ENCODE measurements at places on chromosomes 4 and X.

- no peak for DNase-seq
Measured at GRCh38 chr4:186297013-186297645, 31.1 kb downstream of the F11 start.

- DNase-seq: no peak
Measured at GRCh38 chr4:36189511-36190226, 54.6 kb downstream of the ARAP2 start.

GRCh38 chr4:135032670-135033069, 831.1 kb upstream of the PABPC4L start:
- no peak for DNase-seq

DNA sequence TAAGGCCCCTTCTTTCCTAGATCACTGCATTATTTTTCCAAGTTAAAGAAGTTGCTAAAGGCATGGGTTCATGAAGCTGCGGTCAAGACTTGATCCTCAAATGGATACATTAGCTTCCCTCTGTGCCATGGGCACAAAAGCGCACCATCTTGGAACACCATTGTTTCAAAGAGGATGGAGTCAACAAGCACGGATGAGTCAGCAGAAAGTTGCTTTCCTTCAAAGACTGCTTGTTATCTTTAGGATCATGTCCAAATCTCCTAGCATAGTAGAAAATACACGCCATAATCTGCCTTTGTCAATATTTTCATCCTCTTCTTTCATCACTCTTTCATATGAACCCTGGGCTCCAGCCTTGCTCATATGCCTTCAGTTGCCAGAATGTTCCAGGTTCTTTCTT, 226.8 kb upstream of the GATB start:
- no peak for DNase-seq

- DNase-seq: no peak
Measured at GRCh38 chr4:93649828-93650227, 178.7 kb upstream of the ATOH1 start.

GRCh38 chrX:43469391-43470054, 186.6 kb upstream of the MAOA start:
- no peak for DNase-seq

DNA sequence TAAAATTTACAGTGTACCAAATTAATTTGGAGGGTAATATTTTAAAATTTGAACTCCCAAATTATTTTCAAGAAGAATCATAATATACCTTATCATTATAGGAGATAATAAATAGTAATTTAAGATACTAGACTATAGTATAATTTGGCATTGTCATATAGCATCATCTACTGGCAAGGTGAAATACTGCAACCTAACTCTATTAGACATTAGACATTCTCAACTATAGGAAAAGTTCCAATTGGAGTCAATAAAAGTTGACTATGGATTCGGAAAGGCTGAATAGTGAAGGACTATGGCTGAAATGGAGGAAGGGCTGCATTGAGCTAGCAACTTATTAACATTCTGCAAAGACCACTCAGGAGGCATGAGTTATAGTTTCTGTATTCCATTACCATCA, 113.0 kb downstream of the PRDM5 start:
- DNase-seq: no peak

DNA sequence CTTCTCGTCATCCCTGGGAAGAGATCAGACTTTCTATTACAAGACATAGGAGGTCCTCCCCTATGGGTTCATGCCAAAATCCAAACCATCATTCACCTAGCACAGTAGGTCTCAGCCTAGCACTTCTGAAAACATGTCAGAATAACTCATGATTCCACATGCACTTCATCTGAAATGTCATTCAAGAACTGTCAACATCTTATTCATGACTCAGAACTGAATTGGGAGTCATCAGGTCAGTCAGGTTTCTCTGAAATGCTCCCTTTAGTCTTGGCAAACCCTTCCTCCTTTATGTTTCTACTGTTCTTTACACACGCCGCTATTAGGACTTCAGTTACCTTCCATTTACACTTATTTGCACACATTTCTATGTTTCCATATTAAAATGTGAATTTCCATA, 67.2 kb downstream of the ANTXR2 start:
- DNase-seq: no peak

- DNase-seq: no peak
Measured at GRCh38 chrX:150421816-150422215, 58.7 kb downstream of the MAMLD1 start.

- no peak for DNase-seq
Measured at GRCh38 chr4:140701071-140701470, 55.1 kb downstream of the TBC1D9 start.

- DNase-seq: no peak
Measured at GRCh38 chr4:10982305-10982704, 297.7 kb upstream of the CLNK start.

DNA sequence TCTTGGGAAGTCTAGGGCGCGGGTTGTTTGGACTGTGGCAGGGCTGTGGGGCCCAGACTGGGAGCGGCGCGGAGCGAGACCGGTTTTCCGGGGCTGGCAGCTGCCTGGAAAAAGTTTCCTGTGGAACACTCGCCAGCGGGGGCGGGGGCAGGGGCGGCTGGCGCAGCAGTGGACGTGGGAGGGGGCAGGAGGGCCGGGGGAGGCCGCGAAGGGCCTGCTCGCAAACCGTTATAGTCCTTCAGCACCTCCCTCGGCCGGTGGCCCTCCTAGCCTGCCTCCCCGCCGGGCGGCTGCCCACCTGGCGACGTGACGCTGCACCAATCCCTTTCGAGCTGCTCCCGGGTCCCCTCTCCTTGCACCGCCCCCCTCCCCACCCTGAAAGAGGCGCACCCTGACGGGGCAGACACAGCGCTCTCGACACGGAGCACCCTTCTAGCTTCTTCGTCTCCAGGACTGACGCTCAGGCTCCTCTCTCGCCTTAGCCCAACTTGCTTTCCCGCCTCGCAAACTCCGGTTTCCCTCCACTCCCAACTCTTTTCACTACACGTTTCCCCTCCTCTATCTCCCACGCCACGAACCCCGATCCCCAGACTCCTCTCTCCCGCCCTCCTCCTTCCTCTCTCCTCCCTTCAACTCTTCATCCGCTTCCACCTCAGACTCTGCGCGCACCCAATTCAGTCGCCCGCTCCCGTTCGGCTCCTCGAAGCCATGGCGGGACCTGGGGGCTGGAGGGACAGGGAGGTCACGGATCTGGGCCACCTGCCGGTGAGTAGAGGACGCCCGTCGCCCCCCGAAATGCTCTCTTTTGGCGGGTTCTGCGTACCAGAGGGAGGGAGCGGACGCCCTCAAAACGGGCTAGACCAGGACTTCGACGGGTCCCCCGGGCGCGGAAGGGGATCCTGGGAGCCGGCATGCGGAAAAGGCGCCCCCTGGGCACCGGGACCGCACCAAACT, at the start of gene NRK:
Gene NRK (plus strand): TSS at position 402 of the 954 bp plus-strand sequence. CDS start 307 bp downstream, at position 709.
- no peak for DNase-seq

- DNase-seq: no peak
Measured at GRCh38 chrX:14694611-14695010, 165.3 kb downstream of the GLRA2 start.
